Stimulated activated CD4-positive, alpha-beta T cell treated with anti-CD3 and anti-CD28 coated beads, TNF-alpha, amount 100 ng/mL, for 1 hour (primary cell): ENCODE measurements at places on chromosomes 1 and 21.
A peak's percentile ranks its signal among the peaks of the same experiment; 100 is the strongest.

DNA sequence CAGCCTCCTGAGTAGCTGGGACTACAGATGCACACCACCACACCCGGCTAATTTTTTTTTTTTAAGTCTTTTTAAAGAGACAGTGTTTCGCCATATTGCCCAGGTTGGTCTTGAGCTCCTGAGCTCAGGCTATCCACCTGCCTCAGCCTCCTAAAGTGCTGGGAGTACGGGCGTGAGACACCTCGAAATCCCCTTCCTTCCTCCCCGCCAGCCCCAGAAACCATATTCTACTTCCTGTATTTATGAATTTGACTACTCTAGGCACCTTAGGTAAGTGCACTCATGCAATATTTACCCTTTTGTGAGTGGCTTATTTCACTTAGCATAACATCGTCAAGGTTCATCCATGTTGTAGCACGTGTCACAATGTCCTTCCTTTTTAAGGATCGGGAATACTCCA lies 6.9 kb upstream of the LRP8 start:
- no peak for DNase-seq

DNA sequence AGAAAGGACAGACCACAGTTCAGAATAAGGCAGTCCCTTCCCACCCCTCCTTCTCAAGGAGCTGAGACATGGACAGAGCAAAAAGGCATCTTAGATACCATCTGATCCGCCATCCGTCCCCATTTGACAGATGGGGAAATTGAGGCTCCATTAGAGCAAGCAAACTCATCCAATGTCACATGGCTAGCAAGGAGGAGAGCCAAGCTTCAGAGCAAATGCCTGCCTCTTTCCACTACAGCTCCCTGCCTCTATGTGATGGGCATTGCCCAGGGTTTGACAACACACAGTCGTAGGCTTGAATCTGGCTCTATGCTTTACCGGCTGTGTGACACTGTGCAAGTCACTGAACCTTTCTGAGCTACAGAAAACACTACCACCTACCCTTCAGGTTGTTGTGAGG lies 3.9 kb downstream of the SLC30A2 start:
- no peak for DNase-seq

DNA sequence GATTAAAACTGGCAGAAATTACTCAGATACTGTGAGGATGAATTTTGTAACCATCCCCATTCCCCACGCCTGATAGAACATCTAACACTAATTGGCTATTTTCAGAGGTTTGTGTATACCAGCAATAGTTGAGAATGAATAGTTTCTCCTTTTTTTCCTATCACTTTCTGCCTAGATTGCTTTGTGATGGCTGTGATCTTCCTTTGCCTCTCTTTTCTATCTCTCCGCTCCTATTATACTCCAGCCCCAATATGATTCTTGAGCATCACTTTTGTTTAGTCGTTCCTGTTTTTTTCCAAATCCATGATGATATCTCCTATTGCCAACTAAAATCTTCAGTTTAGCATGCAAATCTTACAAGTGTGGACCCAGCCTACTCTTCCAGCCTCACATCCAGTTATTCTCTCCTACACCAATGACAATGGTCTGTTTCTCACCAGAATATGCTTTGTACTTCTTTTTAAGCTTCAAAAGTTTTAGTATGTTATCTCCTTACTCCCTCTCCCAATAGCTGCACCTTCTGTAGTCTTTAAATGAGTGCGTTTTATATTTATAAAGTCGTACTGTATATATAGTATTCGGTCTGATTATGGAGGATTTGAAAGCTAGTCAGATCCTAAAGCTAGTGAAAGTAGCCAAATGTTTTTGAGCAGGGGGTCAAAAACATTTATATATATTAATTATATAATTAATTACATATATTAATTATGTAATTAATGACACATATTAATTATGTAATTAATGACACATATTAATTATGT lies 25.2 kb downstream of the MAGI3 start:
- DNase-seq = no peak

GRCh38 chr1:151165738-151166504 lies at the start of the genes LYSMD1 and SCNM1:
Gene LYSMD1 (minus strand): TSS chr1:151165902. CDS start chr1:151165258, 644 bp downstream.
Gene SCNM1 (plus strand): TSS chr1:151166144. CDS start chr1:151166153, 9 bp downstream.
- peak; percentile 91 for DNase-seq

DNA sequence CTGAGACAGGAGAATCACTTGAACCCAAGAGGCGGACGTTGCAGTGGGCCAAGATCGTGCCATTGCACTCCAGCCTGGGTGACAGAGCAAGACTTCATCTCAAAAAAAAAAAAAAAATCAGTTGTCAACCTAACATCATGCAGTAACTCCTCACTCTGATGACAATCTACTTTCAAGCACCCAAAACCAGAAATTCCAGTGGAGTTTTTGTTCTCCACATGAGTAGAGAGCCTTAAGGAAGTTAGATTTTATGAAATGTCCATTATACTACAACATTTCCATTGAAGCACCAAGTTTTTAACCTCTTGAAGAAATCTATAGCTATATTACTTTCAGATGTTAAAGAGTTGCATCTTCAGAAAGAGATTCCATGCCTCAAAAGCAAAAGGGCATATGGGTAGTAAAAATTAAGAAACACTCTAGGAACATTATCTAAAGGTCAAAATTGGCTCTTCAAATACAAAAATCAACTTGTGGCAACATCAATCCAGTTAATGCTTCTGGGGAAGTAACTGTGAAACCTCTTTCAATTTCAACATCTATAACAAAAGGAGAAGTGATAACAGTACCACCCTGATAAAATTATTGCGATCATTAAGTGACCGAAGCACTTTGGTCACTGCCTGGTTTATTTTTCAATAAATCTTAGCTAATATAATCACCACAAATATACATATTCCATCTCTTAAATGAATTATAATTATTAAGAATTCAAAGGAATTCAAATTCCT lies 7.7 kb downstream of the LPGAT1 start:
- no peak for DNase-seq

DNA sequence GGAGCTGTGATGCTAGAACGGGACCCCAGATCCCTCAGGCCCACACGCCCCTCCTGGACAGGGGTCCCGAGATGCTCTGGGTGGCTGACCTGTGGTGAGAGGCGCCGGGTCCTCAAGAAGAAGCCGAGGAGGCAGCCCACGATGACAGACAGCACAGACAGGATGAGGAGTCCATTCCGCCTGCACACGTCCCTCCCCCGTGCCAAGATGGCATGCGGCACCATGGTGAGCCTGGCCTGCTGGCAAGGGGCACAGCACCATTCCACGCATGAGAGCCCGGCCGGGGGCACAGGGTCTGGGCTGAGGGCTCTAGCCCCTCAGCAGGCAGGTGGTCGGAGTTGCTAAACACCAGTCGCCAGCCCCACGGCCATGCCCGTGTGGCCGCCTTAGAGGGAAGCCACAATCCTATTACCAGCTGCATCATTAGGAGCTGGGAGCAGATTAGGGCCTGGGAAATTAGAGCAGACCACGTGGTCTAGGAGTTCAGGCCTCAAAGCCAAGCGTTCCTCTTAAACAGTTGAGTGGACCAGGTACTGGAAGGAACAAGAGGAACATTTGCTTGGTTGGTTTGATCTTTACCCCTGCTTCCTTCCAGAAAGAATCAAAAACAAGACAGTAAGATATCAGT lies at the start of gene SLC1A7:
Gene SLC1A7 (minus strand): TSS at position 413 of the 628 bp plus-strand sequence. CDS start 189 bp downstream, at position 224.
- DNase-seq = no peak

DNA sequence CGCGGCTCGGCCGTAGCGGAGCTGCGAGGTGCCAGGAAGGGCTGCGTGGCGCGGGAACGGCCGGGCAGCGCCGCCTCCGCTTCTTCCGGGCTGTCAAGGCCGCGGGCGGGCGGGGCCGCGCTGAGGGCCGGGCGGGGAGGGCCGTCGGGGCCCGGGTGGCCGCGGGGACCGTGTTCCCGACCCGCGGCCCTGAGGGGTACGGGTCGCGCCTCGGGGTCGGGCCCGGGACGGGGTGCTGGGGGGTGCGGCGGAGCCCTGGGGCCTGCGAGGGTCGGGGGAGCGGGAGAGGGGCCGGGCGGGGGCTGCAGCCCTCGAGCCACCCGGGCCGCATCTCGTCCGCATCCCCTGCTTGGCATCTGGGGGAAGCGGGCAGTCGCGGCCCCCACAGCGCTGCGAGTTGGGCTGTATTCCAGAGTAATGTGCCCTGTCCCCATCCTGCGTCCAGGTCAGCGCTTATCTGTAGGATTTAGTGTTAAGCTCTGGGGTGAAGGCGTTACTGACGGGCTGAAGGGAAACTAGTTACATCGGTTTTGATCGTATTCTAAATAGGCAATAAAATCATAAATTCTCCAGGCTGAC lies 379 bp downstream of the RER1 start:
- no peak for DNase-seq
